ENCODE measurements at places on chromosomes 7 and 10.

DNA sequence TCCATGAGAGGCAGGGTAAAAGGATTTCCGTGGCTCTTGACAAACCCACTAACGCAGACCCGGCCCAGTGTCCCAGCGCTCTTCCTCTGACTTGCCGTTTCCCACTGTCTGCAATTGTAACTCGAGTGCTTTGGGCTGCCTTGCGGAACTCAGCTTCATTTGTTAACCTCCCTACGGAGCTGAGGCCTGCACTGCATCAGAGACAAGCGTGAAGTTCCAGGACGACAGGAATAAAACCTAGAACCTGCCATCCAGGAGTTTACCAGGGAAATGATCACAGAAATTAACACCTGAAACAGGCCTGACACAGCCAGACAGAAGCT, 76.2 kb downstream of the SFMBT2 start:
- DNase-seq: no peak

DNA sequence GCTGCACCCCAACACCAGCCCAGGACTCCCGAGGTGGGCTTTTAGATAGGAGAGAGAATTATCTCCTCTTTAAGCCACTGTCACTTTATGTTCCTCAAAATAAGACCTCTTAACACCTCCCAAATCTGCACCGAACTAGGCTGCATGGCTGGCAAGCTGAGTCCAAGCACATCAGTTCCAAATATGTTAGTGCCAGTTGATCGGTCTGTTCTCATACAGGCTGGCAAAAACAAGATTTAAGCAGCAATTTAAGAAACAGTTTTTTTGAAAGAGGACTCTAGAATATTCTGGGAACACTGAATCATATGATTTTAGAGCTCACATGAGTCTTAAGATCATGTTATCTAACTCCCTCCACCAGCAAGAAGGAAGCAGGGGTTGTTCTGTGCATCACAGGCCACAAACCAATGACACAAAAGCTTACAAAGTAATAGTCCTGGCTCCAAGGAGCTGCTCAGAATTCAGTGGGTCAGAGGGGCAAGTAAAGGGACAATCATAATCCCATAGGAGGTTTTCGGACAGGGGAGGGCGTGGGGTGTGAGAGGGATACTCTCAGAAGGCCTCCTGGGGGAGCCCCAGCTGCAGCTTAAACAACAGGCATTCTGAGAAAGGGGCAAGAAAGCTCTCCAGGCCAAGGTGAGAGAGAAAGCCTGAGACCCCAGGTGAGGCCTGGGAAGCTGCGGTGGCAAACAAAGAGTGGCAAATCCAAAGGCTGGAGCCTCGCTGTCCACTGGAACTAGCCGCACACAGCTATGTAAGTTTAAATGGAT, 7.1 kb downstream of the COBL start:
- DNase-seq: no peak

DNA sequence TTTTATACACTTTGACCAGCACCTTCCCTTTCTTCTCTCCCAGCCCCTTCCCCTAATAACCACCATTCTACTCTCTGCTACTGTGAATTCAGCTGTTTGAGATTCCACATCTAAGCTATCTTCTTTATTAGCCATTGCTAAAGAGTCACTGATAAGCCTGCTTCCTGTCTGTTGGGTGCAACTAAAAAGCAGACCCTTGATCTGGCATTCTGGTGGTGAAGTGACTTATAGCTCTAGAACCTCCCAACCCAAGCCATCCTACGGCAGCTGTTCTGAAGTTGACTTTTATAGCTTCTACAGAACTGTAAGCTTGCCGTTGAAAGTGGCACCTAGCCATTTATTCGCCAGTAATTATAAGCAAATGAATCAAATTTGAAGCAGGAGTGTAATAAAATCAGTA, 105.6 kb downstream of the AHR start:
- no peak for DNase-seq

DNA sequence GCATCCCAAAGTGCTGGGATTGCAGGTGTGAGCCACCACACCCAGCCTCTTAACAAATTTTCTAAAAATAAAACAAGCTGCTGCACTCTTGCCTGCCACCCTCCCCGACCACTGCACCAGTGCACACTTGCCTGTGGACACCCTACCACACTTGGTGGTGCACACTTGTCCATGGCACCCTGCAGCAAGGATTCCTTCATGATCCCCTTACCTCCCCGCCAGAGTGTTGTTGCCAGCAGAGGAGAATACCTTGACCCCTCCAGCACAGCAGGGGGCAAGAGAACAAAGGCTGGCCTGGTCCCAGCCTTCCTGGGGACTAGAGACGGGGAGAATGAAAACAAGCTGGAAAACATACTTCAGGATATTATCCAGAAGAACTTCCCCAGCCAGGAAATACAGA, 65.9 kb upstream of the KCND2 start:
- DNase-seq: no peak

All from GM18507 (cell line).